ENCODE measurements at places on chromosomes 2 and 18.
A peak's percentile ranks its signal among the peaks of the same experiment; 100 is the strongest.

GRCh38 chr2:237546040-237546875 lies 20.1 kb upstream of the PRLH start:
- no peak for DNase-seq

DNA sequence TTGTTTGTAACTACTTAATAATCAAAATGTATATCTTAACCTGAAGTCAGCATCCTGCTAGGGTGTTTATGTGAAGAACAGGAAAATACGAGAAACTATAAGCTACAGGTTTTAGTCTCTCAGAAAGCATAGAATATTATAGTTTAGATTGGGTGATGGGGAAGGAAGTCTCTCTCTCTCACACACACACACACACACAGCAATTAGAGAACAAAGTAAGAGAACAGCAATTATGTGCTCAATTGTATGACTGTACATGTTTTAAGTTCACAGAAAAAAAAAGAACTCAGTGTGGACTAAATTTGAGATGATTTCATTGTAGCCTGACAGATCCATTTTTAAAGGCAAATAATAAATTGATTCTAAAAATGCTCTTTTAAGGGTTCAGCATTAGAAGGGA lies 94.3 kb upstream of the ZNF516 start:
- DNase-seq: no peak

- no peak for DNase-seq
Observed at GRCh38 chr2:82239176-82239575, 1934.6 kb upstream of the LRRTM1 start.

GRCh38 chr2:135728064-135728743 lies 13.5 kb upstream of the UBXN4 start:
- DNase-seq: no peak

DNA sequence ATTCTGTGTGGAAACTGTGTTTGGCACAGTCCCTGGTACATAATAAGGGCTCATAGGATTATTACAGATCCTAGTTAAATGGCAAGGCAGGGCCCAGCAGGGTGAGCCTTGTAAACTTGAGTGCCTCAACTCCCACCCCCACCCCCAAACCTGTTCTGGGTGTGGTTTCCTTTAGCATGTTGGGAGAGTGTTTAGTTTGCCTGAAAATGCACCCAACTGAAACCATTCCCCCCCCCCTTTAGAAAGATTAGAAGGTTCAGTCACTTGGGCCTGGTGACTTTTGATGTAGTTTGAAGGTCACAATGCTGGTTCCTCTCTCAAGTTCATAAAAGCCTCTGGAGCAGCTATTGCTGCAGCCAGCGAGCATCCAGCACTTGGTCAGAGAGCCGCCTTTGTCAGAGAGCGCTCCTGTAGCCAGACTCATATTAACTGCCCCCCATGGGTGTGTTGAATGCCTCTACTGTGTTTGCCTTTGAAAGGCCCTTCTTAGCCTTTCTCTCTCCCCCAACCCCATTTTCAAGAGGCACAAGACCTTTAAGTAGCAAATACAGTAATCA lies 113.7 kb downstream of the SPTBN1 start:
- DNase-seq: no peak

- peak; percentile 77 for DNase-seq
Observed at GRCh38 chr18:36352384-36352783, 54.9 kb downstream of the FHOD3 start.

- peak; percentile 90 for DNase-seq
Observed at GRCh38 chr2:12619975-12620374, 96.8 kb upstream of the TRIB2 start.

DNA sequence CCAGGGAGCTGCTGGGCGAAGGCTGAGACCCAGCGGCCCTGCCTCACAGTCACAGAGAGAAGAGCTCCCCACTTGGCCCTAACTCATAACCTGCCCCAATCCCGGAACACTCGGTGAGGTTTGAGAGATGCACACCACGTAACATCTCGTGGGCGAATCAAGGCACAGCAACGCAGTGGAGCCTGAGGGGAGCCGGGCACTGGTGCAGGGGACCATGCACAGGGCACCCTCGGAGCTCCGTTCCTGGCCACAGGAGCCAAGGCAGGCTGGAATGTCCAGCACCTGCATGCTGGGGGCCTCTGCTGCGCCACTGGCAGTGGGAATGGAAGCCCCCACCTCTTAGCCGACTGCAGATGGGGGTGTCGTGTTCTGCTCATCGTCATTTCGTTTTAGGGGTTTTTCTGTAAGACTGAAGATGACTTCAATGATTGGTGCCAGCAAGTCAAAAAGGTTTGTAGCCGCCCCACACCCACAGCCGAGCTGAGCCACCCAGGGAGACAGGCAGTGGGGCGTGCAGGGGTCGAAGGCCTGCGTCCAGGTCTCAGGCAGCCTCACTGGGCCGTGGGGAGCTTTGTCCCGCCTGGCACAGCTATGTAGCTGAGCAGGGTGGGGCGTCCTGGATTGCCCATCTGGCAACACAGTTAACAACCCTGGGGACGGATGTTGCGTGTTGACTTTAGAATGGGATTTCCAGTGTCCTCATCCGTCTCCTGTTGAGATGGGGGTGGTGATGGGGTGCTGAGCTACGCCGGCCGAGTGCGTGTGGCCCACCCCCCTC lies 16.1 kb downstream of the DTYMK start:
- DNase-seq: no peak

DNA sequence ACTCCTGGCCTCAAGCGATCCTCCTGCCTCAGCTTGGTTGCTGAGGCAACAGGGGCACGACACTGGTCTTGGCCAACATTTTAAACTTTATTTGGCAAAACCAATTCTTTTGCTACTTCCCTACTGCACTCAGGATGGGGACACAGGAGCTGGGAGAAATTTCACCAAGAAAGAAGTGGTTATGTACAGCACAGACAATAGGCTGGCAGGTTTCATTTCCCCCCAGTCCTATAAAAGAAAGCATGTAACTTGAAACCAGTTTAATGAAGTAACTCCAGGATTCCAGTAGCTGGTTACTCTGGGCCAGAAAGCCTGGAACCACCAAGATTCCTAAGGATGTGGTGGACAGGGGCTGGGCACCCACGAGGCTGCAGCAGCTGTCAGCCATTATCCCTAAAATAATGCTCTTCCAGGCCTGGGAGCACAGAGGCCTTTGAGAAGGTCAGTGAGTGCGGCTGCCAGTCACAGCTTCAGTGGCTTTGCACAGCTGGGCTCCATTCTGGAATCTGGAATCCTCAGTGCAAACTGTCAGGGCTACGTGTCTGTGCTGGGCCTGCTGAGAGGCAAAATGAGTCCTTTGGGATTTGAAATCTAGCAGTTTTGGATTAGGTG lies 142.3 kb upstream of the ITGA6 start:
- DNase-seq: peak; percentile 53

- DNase-seq: no peak
Observed at GRCh38 chr2:220120041-220120440, 492.6 kb downstream of the SLC4A3 start.

DNA sequence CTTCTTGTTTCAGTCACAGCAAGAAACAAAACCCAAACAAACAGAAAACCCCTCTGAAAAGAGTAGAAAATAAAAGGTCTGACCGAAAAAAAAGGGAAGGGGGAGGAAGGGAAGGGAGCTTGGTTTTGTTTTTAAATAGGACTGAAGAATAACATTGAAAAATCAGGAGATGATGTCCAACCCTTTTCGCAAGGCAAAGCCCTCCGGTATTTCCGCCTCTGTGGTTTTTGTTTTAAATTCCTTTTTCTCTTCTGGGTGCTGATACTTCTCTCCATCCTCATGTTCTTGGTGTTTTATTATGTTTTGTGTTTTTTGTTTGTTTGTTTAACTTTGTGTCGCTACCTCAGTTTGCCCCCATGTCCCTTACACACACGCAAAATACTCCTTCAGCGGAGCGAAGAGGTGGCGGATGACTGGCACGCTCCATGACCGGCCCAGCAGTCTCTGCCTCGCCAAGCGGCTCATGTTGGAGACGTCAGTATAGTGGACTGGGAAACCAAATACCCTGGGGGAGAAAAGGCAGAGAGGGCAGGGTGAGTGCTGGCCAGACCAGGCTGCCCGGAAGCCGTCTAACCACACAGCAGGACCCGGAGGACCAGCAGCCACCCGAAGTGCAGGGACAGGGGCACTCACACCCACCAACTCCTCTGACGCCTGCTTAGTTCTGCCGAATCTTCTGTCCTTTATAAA lies 65.7 kb upstream of the POMC start:
- DNase-seq: no peak

DNA sequence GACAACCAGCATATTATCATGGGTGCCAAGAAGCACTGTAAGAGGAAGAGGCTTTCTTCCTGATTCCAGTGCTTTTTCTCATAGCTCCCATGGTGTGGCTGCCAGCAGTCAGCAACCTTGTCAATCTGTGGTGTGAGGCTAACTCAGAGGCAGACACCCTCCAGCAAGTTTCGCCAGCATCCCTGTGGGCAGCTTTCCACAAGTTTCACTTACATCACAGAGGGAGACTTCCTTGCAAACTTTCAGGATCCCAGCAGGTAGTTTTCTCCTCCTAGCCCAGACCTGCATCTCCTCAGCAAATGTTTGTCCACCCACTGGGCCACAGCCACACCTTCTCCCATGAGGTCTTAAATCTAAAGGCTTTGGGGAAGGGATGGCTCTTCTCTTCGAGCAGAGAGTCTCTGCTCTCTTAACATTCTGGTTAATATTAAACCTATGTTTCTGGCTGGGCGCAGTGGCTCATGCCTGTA lies 9.1 kb downstream of the DNAH7 start:
- DNase-seq: no peak

GRCh38 chr2:113861740-113862139 lies 28.1 kb upstream of the ACTR3 start:
- no peak for DNase-seq

DNA sequence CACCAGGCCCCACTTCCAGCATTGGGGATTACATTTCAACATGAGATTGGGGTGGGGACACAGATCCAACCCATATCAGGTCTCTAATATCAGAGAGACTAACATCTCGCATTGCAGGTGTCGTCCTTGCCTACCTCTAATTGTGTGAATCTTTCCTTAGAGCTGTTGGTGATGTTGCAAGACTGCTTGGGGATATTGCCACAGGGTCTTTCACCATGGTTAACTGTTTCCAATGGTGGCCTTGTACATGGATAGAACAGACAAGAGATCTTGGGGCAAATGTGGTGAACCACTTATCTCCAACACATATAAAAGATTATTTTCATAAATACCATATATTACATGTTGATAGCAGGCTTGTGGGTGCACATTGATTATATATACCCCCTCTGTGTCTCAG lies 270.3 kb upstream of the LINC00305 start:
- DNase-seq: no peak

GRCh38 chr18:56176751-56177150 lies 461.6 kb downstream of the TXNL1 start:
- no peak for DNase-seq

DNA sequence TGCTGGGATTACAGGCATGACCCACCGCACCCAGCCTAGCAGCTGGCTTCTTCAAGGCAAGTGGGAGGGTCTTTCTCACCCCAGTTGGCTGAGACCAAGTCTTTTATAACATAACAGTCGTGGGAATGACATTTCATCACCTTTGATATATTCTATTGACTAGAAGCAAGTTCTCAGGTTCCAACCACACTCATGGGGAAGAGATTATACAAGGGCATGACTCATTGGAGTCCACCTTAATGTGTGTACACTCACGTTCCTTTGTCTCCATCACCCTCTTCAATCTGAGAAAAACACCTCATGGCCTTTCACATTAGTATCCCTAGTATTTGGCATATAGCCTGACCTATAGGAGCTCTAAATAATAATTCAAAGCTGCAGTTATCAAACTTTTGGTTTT lies 2.8 kb upstream of the BBS5 start:
- peak; percentile 69 for DNase-seq

GRCh38 chr18:41170346-41170745 lies 784.7 kb upstream of the PIK3C3 start:
- DNase-seq: no peak

- no peak for DNase-seq
Observed at GRCh38 chr2:231362555-231363184, 32.8 kb upstream of the B3GNT7 start.

DNA sequence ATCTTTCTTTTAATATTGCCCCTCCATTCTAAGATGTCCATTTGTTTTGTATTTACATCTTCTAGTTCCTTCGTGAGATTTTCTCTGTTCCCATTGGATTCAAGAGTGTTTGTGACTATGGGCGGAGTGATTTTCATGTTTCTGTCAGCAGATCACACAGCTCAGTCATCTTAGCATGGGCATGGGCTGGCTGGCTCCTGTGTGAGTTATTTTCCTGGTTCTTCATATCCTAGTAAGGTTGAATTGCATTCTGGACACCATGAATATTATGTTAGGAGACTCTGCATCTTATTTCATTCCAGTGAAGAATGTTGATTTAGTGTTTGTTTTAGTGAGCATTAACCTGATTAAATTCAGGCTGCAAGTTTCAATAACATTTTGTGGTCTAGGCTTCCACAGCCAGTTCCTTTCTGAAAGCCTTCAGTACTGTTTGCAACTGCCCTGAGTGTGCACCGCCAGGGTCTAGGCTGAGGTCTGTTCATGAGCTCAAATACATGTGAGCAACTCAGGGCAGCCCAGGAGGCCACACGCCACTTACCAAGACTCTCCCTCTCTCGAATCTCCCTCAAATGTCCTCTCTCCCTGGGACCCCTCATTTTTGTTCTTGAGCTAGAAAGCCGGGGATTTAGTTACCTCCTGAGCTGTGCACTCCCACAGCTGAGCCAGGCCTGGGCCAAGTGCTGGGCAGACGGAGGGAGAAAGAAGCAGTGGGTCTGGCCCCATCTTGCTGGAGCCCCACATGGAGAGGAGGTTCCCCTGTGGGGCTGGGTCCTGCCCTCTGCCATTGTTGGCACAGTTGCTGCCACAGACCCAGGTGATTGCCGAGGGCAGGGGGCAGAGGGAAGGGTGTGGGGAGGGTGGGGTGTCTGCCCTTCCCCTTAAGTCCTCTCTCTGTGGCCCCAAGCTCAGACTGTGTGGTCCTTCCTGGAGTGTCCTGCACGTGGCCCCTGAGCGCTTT lies 145.9 kb downstream of the RTP5 start:
- DNase-seq: no peak

- peak; percentile 34 for DNase-seq
Observed at GRCh38 chr2:38269421-38269820, 107.7 kb downstream of the ATL2 start.

DNA sequence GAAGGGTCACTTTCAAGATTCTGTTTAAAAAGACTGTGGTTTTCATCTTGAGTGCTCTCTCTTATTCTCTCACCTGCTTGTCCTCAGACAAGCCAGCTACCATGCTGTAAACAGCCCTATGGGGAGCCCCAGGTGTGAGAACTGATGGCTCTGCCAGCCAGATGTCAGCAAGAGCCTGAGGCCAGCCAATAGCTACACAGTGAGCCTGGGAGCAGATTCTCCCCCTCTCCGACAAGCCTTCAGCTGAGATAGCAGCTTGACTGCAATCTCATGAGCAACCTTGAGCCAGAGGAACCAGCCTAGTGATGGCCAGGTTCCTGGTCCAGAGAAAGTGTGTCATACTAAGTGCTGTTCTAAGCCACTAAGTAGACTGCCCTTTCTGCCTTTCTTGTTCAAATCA lies 272.1 kb downstream of the NAPG start:
- no peak for DNase-seq

DNA sequence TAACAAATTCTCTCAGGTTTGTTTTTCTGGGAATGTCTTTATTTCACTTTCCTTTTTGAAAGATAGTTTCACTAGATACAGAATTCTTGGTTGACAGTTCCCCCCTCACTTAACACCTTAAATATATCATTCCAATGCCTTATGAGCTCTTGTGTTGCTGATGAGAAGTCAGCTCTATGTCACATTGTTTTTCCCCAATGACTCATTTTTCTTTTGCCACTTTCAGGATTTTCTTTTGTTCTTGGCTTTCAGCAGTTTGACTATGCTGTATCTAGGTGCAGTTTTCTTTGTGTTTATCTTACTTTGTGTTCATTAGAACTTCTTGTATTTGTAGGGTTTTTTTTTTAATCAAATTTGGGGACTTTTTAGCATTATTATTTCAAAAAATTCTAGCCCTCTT lies 5.6 kb upstream of the RALBP1 start:
- DNase-seq: no peak

Measured in Daoy (cell line).